ENCODE measurements at places on chromosomes 13 and 19. TPM values are rescaled to one million over a fixed set of nuclear protein-coding genes. Genes with fewer than 3 reads are reported as not detected.

The ZNF577 gene
- 25.6 TPM for total RNA-seq

The DNAAF3 gene
- total RNA-seq = 0.62 TPM

The KIR2DL1 gene
- not detected for total RNA-seq

The OLFM2 gene
- total RNA-seq = 6.9 TPM

The NLRP5 gene
- not detected for total RNA-seq

DNA sequence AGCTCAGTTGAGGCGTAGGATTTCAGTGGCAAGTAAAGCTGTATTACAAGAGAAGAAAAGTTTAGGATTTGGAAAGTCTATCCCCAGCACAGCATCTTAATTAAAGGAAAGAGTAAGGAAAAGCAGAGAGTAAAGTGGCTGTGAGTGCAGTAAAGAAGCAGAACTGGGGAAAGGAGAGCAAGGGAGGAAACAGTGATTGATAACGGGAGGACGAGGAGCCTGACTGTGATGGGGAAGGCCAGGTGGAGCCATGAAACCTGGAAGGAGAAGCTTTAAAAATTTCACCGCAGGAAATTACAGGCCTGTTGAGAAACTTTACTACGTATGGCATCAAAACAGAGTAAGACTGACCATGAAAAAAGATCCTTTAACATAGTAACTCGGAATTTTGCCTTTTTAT, 175.6 kb downstream of the SHISA2 start:
- DNase-seq = no peak

- DNase-seq = no peak
Measured at GRCh38 chr19:35116072-35116801, 614 bp downstream of the FXYD3 start.

DNA sequence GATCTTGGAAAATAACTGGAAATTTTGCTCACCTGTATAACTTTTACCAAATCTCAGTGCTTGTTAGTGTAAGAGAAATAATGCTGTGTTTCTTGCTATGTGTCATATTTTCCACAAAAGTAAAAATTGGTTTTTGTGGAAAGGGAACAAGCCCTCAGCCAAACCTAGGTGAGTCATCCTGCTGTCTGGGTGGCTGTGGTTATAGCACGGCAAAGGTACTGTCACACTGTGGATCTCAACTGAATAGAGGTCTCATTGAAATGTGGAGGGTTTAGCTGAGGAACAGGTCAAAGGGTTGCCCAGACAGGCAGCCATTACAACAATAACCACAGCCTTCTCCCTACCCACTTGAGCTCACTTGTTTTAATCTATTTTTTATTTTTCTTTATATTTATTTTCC, 338.8 kb upstream of the DACH1 start:
- no peak for DNase-seq

GRCh38 chr13:102905905-102906771, 60.3 kb downstream of the ERCC5 start:
- no peak for DNase-seq

DNA sequence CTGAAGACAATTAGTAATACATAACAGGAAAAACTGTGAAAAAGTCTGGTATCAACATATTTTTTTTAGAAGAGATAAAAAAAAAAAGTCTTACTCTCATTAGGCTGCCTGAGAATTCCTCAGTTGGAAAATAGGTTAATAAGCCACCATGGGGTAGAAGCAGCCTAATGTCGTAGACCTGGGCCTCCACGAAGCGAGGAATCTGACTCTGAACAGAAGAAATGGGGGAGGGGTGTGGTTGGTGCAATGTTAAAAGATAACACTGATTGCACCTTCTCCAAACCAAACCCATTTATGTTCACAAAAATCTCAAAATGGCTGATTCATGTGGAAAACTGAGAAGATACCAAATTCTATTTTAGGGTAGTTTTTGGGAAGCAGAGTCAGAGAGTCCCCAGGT, 62.4 kb downstream of the MPHOSPH8 start:
- no peak for DNase-seq

- DNase-seq = no peak
Measured at GRCh38 chr19:5850189-5850588, 1.1 kb downstream of the FUT3 start.

DNA sequence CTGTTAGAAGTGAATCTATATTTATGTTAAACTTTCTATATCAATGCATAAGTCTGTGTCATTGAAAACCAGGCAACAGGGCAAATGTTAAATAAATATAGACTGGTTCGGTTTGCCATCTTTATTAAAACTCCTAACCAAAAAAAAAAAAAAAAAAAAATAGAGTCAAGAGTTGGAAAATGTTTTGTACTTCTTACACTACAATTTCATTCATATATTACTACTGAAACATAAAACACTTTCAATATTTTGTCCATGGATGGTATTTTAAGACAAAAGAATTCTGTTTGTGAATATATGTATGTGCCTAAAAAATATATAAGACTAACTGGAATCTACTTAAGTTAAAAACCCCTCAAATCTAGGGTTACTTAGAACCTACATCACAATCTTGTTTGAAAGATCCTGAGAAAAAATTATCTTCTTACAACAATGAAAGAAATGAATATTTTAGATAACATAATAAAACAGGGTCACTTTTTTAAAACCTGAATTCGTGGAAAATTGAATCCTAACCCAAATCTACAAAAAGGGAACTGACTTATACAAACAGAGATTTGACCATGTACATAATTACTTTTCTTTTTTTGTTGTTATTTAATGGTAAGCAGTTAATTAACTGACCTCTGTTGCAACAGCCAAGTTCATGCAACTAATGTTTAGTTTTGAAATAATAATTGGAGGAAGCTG, 5.1 kb downstream of the DACH1 start:
- DNase-seq = no peak

DNA sequence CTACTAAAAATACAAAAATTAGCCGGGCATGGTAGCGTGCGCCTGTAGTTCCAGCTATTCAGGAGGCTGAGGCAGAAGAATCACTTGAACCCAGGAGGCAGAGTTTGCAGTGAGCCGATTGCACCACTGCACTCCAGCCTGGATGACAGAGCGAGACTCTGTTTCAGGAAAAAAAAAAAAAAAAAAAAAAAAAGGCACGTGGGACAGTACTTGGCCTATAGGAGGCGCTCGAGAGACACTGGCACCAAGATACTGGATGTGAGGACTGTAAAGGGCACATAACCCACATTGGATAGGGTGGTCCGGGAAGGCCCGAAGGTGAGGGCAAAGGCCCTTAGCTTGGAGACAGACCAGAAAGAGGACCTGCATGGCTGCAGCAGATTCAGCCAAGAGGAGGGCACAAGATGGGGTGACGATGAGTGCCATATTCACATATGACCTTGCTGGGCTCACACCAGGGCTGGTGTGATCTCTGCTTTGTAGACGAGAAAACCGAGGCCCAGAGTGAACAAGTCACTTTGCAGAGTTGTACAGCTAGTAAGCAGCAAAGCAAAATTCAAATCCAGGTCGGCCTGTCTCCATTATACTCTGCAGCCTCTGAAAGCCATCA, 89.4 kb downstream of the DPF1 start:
- no peak for DNase-seq

GRCh38 chr13:66840621-66841020, 389.5 kb downstream of the PCDH9 start:
- no peak for DNase-seq

- no peak for DNase-seq
Measured at GRCh38 chr19:33134571-33135041, 2.7 kb downstream of the WDR88 start.
